Astrocyte (in vitro differentiated cells and primary cell): ENCODE measurements at places on chromosomes 2 and 18. TPM values are rescaled to one million over a fixed set of nuclear protein-coding genes. Genes with fewer than 3 reads are reported as not detected.
A peak's percentile ranks its signal among the peaks of the same experiment; 100 is the strongest.

SLC19A3 gene
- total RNA-seq: 0.12 and 0.14 TPM in 2 replicates

TXNDC9 gene
- total RNA-seq: 42.8 and 48.3 TPM in 2 replicates

PDE11A gene
- 0.45 and 0.89 TPM in 2 replicates for total RNA-seq

DNA sequence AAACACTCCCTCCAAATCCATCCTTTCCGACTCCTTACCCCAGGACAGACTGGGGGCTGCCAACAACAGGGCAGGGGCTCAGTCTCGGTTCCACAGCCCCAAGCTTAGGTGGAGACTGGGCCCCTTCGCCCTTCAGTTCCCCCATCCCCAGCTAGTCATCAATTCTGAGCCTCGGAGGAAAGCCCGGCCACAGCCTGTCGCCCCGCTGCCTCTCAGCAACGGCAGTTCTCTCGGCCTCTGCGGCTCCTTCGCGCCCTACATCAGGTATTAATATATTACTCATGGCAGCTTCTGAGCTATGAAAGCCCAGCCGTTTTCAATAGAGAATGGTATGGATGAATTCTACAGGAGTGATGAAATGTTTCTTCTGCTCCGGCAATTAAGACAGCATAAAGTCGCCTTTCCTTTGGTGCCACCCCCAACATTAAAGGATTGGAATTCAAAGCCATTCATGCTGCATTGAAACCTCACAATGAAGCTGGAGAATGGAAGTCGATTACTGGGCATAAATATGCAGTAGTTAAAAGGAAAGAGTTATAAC is 2.8 kb downstream of the HDAC4 start:
- DNase-seq: no peak

GRCh38 chr2:229071292-229071976 is 199.7 kb downstream of the PID1 start:
- DNase-seq: peak; percentile 12

DNA sequence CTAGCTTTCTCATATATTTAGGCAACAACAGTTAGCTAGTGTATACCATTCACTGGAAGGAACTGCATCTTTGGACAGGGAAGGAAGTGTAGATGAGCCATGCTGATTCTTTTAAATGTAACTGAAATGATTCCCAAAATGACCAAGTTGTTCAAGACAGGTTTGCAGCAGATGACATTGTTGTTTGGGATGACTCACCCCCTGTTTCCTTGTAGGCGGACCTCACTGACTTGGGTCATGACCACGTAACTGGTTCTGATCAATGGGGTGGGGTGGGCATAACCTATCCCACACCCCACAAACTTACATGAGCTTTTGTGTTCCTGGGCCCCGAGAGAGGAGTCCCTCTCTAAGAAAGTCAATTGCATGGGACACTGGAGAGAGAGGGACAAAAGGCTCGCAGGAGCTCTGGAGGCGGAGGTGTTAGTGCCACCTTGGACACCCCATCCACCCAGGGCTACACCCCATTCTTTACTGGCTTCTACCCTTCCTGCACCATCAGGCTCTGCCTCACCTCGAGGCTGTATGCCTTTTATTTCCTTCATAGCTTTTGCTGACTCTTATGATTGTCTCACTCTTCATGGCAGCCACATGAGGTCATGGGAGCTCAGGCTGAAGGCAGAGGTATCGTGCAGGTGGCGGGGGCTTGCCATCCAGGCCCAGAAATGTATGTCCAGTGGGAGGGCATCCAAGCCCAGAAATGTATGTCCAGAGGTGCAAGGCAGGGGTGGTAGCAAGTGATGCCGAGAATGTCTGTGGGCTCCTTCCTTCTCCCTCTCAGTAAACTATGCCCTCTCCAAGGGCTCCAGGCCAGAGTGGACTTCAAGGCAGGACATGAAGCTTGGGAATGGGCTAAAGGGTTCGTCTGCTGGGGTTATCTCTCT is 108.0 kb downstream of the TWIST2 start:
- peak; percentile 80 for DNase-seq

DNA sequence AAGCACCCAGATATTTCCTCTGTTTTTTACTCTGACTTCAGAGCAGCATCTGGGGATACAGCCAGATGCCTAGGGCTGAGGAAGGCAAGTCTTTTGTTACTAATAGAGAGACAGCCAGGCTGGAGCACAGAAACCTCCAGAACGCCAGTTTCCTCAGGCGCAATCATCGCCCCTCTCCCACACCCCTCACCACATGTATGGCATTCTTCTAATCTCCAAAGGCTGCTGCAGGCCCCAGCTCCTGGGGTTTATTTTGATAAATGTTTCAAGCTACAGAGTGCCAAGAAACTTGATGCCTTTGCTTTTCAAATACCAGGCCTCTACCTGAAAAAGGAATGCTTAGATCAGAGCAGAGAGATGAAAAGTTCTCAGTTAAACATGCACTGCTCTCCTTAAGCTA is 283.6 kb downstream of the RBM43 start:
- peak; percentile 37 for DNase-seq

DNA sequence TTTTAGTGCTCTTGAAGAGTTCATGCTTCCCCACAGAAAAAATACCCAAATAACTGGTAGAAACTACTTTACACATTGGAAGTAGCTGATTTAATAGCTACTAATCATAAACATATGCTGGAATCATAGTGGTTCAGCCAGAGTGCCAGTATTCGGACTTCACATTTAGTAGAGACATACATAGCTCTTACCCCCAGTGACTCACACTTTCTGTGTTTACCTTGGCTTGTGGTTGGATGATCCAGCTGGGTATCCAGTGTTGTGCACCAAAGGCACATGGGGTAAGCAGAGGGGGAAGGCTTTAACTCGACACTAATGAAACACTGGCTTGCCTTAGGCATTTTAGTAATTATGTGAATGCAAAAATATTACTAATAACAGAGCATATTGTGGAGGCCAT is 18.1 kb downstream of the ARHGAP28 start:
- DNase-seq: peak; percentile 93
